ENCODE measurements at places on chromosomes 1 and 21.
A peak's percentile ranks its signal among the peaks of the same experiment; 100 is the strongest.

- peak; percentile 79 for DNase-seq
Observed at GRCh38 chr1:89608319-89608983, 24.5 kb upstream of the LRRC8C start.

- DNase-seq = no peak
Observed at GRCh38 chr1:68279846-68280245, 47.5 kb upstream of the WLS start.

GRCh38 chr1:15918962-15919715, 56.8 kb downstream of the ZBTB17 start:
- DNase-seq = peak; percentile 67

GRCh38 chr1:61173118-61173517, 90.8 kb downstream of the NFIA start:
- DNase-seq = no peak

- DNase-seq = no peak
Observed at GRCh38 chr1:22763487-22764200, 53.0 kb downstream of the EPHB2 start.

DNA sequence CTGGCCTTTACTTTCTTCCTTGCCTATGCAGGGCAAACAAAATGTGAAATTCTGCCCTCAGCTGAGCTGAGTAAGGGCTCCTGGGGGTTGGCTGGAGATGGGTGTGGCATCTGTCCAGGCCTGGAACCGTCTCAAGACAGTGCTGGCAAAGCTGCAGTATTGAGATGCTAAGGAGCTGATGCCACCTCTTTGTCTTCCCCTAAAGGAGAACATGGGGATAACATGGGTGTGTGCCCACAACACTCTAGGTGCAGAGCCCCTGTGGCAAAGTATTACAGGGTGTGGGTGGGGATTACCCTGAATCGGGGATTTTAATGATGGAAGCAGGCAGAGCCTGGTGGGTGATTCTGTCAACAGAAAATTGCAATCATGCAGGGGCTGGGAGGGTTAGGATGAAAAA, 2.5 kb upstream of the ST3GAL3 start:
- no peak for DNase-seq

- DNase-seq = no peak
Observed at GRCh38 chr1:32917521-32917920, 16.3 kb upstream of the TMEM54 start.

- no peak for DNase-seq
Observed at GRCh38 chr1:30089024-30089430, 634.4 kb downstream of the MATN1 start.

DNA sequence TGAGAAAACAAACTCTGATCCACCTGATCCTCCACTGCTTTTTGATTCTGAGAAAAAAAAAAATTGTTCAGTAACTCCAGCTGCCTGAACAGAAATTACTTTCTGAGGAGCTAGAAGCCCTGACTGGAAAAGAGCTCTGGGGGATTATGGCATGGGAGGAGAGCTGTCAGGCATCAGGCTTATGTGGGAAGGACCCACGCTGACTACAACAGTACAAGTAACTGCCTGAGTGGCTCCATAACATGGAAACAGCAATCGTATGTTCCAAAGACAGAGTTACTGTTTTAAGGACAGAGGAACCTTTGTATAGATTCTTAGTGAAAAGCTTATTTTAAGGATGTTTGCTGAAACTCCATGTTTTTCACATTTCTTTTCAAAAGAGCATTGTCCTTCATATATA, 1.2 kb upstream of the ANGPTL7 start:
- no peak for DNase-seq
